Amniotic stem cell (primary cell): ENCODE measurements at places on chromosomes 7 and 10.

GRCh38 chr7:75072981-75073283, 670 bp downstream of the RCC1L start:
- no peak for DNase-seq

- no peak for DNase-seq
Measured at GRCh38 chr10:97726636-97727178, 10.2 kb upstream of the ZFYVE27 start.

DNA sequence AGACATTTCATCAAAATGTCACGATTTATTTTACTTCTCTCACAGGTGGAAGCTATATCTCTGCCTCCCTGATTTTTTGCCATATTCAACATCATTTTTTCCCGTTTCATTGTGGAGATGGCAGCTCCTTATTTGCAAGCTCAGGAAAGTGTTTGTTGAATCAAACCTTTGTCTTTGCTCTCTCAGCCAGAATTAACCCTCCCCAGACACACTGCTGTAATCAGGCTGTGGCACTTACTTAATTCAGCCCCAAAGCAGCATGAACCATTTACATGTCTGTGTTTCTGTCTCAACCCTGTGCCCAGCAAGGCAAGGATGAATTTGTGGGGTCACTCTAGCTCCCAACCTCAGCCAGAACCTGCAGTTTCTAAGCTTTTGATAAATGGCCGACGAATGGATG, 397.2 kb downstream of the TCERG1L start:
- no peak for DNase-seq

GRCh38 chr10:88754287-88754686, 5.5 kb upstream of the LIPN start:
- DNase-seq, result peak; percentile 41

DNA sequence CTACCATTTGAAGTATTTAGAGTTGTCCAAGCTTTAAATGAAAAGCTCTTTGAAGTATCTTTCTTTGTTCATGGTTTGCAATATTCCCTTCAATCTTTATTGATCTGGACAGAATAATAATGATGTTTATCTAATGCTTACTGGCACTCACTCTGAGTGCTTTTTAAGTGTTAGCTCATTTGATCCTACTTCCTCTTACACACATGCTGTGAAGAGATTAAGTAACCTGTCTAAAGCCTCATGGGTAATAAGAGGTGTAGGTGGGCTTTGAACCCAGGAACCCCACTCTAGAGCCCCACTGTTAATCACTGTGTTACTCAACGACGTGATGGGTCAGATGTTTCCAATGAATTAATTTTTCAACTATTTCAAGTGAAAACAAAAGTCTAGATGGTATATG, 31.1 kb upstream of the ADD3 start:
- DNase-seq, result no peak

DNA sequence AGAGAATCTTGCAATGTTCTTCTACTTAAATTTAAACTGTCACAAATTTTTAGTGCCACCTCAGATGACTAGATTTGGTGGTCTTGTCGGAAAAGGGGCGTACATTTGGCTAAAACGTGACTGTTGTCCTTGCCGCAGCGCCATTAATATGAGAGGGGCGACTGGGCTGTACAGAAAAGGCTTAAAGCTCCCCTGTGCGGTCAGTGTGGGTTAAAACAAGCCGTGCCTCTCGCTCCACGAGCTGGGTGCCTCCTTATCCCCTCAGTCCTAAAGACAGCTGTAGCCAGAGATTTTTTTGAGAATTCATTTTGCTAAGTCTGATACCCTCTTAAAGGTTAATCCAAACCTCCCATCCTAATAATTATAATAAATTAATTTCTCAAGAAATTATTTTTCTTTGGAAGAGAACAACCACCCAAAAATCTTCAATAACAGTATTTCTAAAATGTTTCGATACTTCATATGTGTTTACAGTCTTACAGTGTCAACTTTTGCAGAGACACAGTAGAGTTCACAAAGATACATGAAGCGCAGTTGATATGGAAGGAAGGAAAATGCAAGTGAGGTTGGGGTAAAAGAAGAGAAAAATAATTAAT, 68.6 kb downstream of the C7orf25 start:
- DNase-seq, result no peak

GRCh38 chr7:91233212-91233611, 31.0 kb upstream of the FZD1 start:
- no peak for DNase-seq

DNA sequence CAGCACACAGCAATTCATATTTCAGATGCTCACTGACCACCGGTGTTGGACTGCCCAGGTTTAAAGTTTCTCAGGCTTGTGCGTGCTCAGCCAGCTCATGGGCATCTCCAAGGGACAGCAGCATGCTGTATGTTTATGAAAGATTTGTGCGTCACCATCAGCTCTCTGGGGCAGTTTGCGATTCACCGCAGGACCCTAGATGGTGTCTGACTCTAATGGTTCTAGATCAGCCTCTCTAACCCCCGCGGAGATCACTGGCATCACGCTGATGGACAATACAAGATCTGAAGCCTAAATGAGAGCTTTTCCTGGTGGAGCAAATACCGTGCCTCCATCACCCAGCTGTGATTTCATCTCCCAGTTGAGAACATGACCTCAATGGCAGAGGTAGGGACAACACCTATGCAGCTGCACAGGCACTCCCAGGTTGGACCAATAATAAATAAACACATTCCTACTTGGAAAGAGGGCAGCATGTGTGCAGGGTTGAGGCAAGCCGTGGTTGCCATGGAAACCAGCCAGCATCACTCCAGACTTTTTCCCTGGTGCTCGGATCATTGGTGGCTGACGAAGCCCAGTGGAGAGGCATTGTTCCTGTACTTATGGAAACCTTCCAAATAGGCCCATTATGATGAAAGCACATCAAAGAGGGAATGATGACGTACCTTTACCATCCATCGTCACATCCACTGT, 253.6 kb downstream of the KCNMA1 start:
- DNase-seq, result no peak

- DNase-seq, result no peak
Measured at GRCh38 chr7:57300747-57301146, 149.2 kb upstream of the ZNF716 start.

DNA sequence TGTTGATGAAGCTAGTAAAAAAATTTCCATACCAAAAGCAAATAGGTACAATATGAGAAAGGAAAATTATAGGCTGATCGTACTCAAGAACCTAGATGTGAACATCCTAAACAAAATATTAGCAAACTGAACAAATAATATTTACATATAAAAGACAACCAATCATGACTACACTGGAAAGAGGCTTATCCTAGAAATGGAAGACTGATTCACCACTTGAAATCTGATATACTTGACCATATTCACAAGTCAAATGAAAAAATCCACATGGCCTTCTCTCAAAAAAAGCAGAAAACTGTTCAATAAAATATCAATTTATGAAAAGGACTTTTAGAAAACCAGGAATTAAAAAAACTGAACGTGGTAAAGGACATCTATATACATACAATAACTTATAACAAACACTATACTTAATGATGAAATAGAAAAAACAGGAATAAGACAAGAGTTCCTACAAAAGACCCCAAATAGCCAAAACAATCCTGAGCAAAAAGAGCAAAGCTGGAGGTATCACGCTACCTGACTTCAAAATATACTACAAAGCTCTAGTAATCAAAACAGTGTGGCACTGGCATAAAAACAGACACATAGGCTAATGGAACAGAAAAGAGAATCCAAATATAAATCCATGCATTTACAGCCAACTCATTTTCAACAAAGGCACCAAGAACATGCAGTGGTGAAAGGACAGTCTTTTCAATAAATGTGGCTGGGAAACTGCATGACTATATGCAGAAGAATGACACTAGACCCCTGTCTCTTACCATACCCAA, 29.2 kb upstream of the FAM180A start:
- DNase-seq, result no peak

DNA sequence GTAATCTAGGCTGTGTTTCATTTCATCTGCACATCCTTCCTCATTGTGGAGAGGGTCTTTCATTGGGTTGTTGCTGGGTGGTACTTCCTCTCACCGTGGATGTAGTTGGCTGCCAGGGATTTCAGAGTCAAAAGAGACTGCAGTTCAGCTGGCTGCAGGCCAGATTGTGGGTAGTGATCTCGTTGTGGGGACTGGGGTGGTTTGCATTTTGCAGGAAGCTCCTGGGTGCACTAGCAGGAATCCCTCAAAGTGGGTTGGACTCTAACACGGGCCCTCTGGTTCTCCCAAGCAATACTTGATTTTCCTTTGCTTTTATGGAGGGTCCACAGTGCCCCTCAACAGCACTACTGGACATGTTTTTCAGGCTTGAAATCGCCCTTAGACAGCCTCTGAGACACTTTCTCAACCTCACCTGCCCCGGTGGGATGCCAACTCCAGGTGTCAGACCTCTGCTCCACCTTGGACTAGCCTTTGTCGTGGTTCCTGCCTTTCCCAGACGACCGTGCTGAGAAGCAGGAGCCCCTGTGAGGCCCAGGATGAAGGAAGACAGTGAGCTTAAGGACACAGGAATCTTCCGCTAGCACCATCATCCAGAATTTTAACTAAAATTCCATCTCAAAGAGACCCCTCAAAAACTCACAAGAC, 23.9 kb upstream of the ZNF273 start:
- DNase-seq, result no peak

GRCh38 chr10:12279281-12279680, 70.1 kb upstream of the CAMK1D start:
- no peak for DNase-seq

DNA sequence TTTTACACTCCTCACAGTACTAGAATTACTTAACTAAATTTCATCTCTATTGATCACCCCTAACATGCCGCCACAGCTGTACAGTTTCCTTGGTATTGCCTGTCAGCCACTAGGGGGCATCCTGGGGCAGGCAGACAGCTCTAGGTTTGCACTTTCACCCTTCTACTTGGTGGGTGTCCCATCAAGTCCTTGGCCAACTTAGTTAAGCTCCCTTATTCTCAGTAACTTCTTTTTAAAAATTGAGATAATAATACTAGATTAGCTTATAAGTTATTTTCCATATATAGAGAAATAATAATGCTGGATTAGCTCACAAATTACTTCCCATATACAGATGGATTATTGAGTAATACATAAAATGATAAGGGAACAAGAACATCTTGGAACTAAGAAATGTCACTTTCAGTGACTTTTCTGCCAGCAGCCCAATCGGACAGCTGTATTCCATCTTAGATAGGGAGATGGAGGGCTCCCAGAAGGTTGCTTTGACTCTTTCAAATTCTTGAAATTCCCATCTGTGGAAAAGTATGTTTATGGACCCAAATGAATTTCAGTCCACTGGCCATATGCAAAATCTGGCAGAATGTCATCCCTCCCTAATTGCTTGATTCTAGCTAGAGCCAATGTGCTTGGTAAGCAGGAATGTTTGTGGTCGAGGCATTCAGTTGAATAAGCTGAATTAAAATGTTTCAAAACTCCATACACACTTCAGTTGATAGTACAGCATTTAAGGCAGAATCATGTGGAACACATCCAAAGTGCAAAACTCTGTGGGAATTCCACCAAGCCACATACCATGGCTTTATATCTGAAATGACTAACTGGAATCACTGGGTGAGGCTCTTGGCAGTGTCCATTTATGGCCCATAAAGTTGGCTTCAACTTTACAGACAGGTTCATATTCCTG, 309.7 kb downstream of the CSTF2T start:
- DNase-seq, result peak; percentile 88

DNA sequence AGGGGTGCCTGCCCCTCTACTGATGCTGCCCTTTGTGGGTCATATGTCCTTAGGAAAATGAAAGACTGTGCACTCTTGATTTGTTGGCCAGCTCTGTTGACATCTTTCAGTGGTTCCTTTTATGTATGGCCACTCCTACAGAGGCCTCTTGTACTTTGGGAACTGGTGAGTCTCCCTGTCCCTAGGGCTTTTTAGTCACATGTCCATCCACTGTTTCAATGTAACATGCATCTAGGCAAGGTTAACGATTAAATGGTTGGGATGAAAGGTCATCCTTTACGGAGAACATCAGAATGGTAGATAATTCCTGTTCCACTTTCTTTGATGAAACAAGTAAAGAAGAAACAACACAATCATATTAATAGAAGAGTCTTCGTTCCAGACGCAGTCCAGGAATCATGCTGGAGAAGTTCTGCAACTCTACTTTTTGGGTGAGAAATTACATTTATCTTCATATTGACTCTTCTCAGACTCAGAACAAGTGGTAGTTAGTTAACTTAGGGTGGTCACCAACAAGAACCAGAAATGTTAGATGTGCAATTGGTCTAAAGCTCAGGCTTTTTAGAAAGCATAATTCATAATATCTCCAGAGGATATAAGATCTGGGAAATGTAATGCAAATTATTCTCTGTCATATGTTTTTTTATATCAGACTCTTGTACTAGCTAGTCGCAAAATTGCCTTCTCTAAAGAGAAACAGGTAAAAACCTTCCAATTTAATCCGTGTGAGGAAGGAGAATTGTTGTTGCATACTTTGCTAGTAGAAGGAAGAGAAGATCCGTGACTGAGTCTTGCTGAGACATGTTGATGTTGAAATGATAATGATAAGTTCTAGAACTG, at the start of gene ABCC2:
Gene ABCC2, plus strand, starts transcription at position 194 of the 840 bp plus-strand sequence. Its CDS starts 205 bp downstream, at position 399.
- DNase-seq, result no peak

DNA sequence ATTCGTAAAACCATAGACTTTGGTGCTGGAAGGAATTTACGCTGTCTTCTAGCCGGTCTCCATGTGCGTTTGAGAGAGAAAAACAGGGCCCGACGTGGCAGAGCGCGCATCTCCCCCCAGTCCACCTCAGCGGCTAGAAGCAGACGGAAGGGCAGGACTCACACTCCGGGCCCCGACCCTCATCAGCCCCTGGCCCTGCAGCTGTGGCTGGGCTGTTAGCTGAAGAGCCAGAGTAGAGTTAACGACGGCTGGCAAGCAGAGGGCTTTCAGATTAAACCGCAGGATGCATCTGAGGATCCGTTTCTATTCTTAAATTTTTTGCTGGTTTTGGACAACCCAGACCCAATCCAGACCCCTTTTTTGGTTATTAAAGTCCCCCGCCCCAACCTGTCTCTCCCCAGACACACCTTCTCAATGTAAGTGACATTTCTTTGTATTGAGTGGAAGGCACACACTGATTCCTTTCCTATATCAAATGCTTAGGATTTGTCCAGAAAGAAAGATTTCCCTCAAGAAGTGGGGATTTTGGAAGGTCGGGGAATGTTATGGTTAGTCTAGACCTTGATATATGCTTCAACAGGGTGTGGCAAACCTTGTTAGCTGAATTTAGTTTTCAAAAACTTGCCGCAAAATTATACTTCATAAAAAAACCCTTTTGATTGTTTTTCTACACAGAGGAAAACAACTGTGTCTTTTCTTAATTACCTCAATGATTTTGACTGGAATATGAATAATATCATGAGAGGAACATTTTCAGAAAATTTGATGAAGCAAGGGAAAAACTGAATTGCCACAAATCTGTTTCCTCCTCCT, 1.7 kb upstream of the TBX20 start:
- DNase-seq, result no peak

GRCh38 chr7:35261041-35261440, 7.1 kb upstream of the TBX20 start:
- no peak for DNase-seq

- DNase-seq, result no peak
Measured at GRCh38 chr7:78588393-78588792, 789.8 kb downstream of the PHTF2 start.

- DNase-seq, result no peak
Measured at GRCh38 chr10:16363741-16364140, 73.1 kb upstream of the PTER start.
